ENCODE measurements at places on chromosomes 3 and 15.

- no peak for DNase-seq
Measured at GRCh38 chr3:52829906-52830463, 487 bp downstream of the ITIH4 start.

DNA sequence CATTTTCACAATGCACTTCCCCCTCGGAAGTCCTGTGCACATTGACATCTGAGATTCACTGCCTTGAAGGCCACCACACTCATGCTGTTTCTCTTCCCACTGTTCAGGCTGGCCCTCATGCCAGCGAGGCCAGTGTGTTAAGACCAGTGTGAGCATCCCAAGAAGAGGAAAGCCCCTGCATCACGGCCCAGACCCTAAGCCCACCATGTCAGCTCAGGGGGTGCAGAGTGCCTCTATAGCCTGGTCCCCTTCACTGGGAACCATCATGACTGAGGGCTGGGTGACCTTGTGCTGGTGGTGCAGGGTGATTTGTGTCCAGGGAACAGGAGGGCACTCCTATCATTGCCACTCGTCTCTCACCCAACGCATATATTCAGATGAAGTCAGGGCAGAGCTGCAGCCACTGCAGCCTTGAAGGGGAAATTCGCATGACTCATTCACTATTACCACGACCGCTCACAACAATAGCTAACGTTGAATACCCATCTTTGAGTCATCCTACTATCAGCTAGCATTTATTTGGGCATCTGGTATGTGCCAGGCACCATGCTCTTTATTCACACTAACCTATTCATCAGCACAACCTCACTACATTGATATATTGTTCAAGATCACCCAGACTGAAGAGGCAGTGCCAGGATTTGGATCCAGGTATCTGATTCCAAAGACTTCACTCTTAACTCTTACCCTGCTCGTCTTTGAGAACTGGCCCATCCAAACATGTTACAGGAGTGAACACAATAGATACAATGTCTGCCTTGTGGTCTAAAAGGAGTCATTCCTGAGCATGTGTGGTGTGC is 58.8 kb upstream of the SLC6A11 start:
- DNase-seq = no peak

DNA sequence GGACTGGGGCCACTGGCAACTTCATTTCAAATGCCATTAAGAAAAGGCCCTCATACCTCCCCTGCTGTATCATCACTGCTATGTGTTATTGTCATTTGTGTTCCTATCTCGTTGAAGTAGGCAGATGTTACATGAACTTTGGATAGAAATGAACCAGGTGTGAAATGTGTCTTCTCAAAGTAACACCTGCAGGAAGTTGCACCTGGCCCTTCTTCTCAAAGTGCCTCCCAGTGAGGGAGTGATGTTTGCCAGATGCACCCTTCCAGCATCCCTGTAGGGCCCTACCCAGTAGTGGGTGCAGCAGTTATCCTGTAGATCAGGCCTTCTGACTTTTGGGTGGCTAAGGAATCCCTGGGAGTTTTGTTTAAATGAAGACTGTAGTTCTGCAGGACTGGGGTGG is 197.7 kb upstream of the CTNNB1 start:
- no peak for DNase-seq

DNA sequence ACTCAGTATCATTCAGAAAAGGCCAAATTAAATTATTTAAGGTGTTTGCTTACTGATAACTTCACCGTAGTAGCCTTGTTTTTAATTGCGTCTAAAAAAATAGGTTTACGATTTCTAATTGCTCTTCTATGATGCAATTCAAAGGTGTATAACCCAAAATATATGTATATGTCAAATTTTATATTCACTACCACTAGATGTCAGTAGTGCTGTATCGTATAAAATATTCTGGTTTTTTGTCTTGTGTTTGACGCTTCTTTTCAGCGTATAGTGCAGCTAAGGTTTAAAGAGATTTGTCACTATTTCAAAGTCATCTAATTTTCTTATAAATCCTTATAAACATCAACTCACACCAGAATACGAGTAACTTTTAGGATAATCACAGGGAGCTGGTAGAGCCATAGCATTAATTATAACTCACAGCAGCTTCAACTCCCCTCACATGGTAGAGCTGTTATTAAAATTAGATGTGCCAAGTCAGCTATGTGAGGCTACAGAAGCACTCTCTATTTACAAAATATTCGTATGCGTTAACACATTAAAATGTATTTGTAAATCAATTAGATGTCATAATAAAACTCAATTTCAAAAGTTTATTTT is 3.5 kb downstream of the PFN2 start:
- peak; percentile 13 for DNase-seq

DNA sequence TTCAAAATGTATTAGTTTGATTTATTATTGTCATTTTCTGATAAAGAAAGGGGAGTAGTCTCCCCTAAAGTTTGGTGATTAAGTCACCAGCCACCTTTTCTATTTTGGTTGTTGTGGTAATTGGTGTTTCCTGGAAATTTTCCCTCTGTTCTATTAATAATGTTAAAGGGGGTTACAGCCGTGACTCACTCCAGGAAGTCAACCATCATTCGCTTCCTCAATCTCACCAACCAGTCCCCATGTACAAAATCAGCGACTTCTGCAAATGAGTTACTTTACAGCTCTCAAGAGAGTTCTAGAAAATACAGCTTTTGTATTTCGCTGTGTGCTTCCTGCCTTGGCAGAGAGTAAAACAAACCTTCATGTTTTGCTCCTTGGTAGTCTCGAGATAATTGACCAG is 285.1 kb downstream of the LPP start:
- DNase-seq = no peak

- no peak for DNase-seq
Measured at GRCh38 chr15:76289582-76289981, 21.7 kb downstream of the ETFA start.

DNA sequence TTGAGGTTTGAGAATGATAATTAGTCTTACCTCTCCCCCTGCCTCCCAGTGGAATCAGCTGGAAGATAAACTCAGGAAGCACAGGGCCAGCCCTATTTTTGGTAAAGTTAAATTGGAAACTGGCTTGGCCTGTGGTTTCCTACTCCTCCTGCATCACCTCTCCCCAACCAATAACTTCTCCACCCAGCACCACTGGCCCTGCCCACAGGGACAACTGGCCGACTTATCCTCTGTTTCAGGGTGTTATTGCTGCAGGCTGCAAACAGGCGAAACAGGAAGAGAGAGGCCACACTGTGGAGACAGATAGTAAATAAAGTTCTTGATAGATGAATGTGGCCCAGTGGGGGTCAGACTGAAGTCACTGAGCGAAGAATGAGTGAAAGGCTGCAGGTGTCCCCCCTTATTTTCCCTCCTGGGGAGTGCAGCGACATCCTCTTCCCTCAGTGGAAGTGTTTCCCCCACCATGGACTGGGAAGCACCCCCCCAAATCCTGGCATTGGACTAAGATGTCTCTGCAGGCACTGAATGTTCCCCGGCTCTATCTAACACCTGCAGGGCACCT is 47.1 kb downstream of the PDIA5 start:
- no peak for DNase-seq

- no peak for DNase-seq
Measured at GRCh38 chr15:57510647-57511046, 81.1 kb upstream of the MYZAP start.

DNA sequence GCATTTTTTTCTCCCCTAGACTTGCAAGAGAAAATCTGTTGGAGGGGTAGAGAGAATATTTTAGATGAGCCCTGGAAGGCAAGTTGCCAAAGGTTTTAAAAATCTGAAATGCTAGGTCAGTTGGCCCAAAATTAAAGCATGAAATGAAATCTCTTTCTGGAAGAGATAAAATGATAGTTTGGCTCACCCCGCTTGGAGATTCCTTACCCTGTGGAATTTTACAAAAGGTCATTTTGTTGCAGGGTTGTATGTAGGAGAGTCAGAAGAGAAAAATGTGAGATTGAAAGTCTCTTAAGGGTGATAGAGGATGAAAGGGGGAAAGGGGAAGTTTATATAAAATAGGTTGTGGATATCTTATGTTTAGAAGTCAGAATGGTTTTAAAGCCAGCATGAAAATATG is 277.8 kb downstream of the CD47 start:
- DNase-seq = no peak

GRCh38 chr3:46021516-46021915 is 5.8 kb downstream of the XCR1 start:
- no peak for DNase-seq

DNA sequence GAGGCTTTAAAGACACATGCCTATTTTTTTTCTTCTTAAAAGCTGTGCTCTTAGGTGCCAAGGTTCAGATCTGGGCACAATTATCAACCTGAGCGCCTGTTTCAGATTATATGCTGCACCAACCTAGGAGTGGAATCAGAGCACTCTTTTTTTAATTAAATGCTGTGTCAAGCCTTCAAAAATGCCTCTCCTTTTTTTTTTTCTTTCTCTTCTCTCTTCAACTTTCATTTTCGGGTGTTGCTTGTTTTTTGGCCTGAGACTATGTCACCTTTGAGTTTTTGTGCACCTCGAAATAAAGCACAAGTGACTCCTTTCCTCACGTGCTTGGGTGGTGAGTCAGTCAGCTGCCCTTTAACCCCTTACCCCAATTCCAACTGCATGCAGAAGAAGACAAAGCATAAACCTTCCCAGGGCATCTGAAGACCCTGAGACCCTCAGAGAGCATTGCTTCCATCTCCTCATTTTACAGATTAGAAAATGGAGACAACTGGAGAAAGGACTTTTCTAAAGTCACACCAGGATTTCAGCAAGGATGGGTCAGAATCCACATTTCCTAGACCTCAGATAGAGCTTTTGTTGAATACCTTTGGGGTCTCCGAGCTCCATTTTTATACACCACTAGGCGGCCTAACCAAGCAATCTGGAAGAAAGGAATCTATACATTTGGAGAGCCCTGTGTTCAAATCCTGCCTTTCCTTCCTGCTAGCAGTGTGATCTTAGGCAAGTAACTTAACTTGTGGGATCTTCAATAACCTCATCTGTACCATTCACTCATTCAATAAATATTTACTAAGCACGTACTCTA is 631 bp upstream of the PRICKLE2 start:
- DNase-seq = no peak

DNA sequence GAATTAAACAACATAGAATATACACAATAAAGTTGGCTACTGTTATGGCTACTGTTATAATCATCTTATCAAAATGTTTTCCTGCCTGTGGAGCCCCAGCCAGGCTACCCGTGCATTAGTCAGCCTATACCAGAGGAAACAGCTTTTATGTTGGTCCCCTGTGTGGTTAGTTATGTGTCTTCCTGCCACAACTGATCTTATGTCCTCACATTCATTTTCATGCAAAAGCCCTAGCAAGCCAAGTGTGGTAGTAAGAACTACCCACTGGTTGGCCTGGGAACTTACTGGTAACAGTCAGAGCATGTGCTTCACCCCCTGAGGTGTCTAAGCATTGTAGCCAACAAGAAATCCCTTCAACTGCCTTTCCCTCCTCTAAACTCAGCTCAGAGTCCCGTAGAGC is 21.8 kb downstream of the MGLL start:
- no peak for DNase-seq

DNA sequence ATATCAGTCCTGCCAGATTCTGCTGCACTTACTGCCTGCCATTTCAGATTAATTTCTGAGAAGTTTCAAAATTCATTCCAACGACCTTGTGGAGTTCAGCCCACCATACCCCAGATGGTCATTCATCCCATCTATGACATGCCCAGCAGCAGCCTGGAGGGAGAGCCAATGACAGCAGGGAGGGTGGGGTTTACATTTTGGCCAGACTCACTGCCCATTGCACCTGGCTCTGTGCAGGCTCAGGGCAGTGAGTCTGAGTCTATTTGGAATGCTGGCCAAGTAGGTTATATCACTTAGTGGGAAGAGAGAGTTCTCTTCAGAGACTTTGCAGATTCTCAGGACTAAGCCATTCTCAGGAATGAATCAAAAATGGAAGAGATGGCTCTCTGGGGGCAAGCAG is 21.5 kb downstream of the SRPRB start:
- DNase-seq = no peak

Measured in iPS-NIHi11 (cell line).